Esophagus squamous epithelium (tissue), 5 donors: ENCODE measurements at places on chromosomes 7 and 10. TPM values are rescaled to one million over a fixed set of nuclear protein-coding genes. Genes with fewer than 3 reads are reported as not detected.

The MRLN gene
- not detected for total RNA-seq

The TIAL1 gene
- total RNA-seq, result 75.1 TPM

The RPEL1 gene
- total RNA-seq, result not detected

The ANXA11 gene
- 187 TPM for total RNA-seq

The GHRHR gene
- total RNA-seq, result not detected

The GPRIN2 gene
- 8.0 TPM for total RNA-seq

The SLC29A3 gene
- total RNA-seq, result 3.1 TPM

The CYP2C19 gene
- 1.1 TPM for total RNA-seq

The VSIR gene
- 34.1 TPM for total RNA-seq

The NRCAM gene
- total RNA-seq, result not detected

The PPIF gene
- 40.2 TPM for total RNA-seq

The DPP6 gene
- total RNA-seq, result 0.38 TPM

The FFAR4 gene
- not detected for total RNA-seq

The FAM25C gene
- total RNA-seq, result 39.2 TPM

The CNPY1 gene
- total RNA-seq, result not detected

The MNX1 gene
- total RNA-seq, result not detected

The MRC1 gene
- 43.1 TPM for total RNA-seq

The MET gene
- 3.8 TPM for total RNA-seq

The C7orf57 gene
- total RNA-seq, result 1.1 TPM

The HECTD2 gene
- total RNA-seq, result 6.1 TPM

The IFIT1B gene
- total RNA-seq, result not detected

The DUSP5 gene
- total RNA-seq, result 60.6 TPM

The LLCFC1 gene
- total RNA-seq, result not detected

The SORCS3 gene
- not detected for total RNA-seq

The NPC1L1 gene
- total RNA-seq, result not detected

The MINDY4 gene
- 2.7 TPM for total RNA-seq

The SFRP4 gene
- total RNA-seq, result 0.21 TPM

The SPDYE9 gene
- total RNA-seq, result not detected

The AOAH gene
- 7.9 TPM for total RNA-seq

The MICU1 gene
- total RNA-seq, result 22.2 TPM

The ADAM22 gene
- total RNA-seq, result 1.4 TPM
